ENCODE measurements at places on chromosomes 2 and 18.

- DNase-seq: no peak
Observed at GRCh38 chr2:10924441-10924840, 12.7 kb downstream of the KCNF1 start.

GRCh38 chr18:74734013-74734444 lies 136.4 kb downstream of the ZNF407 start:
- DNase-seq: no peak

DNA sequence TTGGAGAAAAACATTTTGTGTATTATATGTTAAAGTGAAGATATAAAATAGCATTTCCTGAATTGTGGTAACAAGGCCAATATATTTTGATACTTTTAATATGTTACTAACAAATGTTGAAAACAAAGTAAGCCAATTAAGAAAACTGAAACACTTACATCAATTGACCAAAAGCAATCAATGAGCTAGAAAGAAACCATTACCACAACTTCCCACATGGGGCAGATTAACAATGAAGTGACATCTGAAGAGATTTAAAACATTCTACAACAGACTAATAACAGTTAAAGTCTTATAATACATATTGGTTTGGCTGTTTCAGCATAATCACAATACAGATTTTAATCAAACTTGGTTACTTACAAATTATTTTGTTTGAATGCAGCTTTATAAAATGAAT lies 282.4 kb upstream of the NETO1 start:
- DNase-seq: no peak

DNA sequence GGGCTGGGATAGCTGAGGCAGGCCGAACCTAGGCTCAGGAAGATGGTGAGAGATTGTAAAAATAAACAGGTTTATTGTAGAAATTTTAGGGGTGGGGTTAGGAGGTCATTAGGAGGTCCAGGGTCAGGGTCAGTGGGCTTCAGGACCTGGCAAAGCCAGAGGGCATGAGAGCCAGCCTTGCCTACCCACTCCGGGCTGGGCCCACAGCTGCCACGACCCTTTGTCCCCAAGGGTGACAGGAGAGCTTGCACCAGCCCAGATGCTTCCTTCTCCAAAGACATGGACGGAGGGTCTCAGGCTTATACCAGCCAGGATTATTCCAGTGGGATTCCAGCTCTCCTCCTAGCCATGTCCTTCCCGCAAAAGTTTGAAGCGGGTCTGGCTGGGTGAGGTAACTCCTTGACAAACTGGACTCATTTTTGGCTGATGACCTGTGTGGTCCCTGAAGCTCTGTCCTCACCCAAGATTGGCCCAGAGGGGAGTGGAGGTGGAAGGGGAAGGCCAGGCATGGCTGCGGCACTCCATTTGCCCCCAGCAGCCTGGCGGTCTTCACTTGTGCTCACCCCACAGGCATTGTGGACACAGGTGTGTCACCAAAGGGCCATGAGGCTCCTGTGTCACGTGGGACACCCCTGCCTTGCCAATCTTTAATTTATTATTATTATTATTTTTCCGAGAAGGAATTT lies 23.8 kb upstream of the ATOH8 start:
- DNase-seq: no peak

DNA sequence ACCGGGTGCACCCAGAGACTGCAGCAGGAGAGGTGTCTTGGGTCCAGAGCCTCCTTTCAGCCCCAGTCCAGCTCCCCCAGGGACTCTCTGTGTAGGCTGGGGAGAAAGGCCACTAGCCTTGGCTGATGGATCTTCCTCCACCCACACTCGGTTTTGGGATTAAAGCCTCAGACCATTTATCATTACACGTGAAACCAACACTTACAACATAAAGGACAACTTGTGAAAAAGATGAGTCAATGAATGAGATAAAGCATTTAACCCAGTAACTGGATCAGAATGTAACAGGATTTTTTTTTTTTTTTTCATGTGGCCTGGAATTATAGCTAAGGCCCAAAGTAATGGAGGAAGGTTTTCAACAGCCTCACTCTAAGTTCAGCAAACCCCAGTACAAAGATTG lies 32.1 kb downstream of the NAT8 start:
- DNase-seq: no peak

GRCh38 chr2:38615237-38615636 lies 12.5 kb upstream of the HNRNPLL start:
- DNase-seq: no peak

DNA sequence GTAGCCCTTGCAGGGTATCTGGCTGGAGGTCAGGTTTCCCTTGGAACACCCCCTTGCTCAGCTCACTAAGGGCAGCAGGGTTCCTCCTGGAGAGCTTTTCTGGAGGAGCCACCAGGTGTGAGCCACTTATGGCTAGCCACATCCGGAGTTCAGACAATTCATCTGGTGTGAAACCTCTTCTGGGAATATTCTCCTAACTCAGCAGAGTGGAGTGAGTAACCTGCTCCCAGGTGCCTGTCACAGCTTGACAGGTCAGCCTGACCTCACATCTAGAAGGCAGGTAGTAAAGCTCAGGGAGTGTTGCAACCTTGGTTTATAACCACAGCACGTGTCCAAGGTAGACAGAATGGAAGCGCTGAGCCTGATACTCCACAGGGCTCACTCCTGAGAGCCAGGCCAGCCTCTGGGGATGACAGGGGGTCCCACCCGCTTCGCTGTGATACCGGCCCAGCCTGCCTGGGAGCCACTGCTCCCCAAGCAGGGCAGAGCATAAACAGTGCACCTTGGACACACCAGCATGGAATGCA lies 62.6 kb upstream of the TGFA start:
- no peak for DNase-seq

DNA sequence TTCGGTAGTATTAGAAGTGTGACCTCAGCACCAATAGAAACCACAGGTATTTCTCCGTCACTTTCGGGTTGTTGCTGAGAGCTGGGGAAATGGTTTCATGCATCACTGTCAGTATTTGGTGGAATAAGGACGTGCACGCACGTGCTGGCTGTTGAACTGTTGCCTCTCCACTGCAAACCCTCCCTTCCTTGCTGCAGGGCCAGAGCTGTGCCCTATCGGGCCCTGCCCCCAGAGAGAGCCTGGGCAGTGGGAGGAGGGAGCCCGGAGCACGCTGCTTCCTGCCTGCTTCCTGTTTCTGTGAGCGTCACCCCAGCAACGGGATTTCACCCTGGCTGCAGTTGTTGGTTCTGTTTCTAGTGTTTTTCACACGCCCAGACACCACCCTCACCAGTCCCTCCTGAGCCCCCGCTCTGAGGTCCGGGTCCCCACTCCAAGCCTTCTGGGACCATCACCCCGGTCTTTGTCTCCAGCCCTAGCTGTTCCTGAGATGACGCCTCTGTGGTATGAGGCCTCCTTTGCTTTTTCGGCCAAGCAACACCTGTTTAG lies 47.4 kb downstream of the LRRFIP1 start:
- DNase-seq: peak; percentile 40

DNA sequence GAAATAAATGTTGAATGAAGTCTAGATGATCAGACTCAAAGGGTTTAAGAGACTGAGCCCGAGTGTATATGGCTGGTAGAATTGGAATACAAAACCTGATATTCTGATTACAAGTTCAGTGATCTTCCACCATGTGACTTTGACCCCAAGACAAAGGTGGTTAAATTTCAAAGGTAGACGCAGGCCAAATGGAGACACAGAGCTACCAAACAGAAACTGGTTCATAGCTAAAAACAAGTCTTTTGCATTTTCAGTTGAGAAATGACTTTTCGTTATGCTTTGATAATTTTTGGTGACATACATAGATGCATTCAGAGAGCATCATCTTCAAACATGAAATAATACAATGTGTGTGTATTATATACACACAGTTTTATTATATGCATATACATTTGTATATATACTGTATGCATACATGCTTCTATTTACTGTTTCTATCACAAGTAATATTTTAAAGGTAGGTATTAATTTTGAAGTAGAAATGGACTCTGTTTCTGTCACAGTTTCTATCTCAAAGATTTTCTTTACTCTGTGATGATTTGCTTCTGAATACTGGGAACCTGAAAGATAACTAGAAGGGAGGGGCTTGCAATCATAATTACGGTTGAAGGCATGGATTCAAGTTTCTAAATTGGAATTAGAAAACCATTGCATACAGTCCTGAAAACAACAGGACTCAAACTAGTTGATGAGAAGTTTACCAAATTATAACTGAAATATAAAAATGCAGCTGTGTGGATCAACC lies 142.3 kb downstream of the ABCA12 start:
- no peak for DNase-seq
